Adrenal gland (tissue), 19 donors: ENCODE measurements at places on chromosomes 7 and 10. TPM values are rescaled to one million over a fixed set of nuclear protein-coding genes. Genes with fewer than 3 reads are reported as not detected.

Gene GALNT17
- 3.1 TPM for polyA plus RNA-seq

Gene GOLGA7B
- polyA plus RNA-seq = 3.5 TPM

Gene LIPJ
- polyA plus RNA-seq = 0.05 TPM

Gene BICC1
- 4.5 TPM for polyA plus RNA-seq

Gene LRRC4
- polyA plus RNA-seq = 3.7 TPM

Gene MKX
- polyA plus RNA-seq = 0.64 TPM

Gene RELN
- 2.0 TPM for polyA plus RNA-seq

Gene ITIH5
- polyA plus RNA-seq = 2.5 TPM

Gene NPC1L1
- polyA plus RNA-seq = 0.20 TPM

Gene TFPI2
- polyA plus RNA-seq = 27.4 TPM

Gene LYZL1
- not detected for polyA plus RNA-seq

Gene CNTNAP2
- 3.8 TPM for polyA plus RNA-seq
